Kidney (tissue), 22 donors: ENCODE measurements at places on chromosomes 7 and 10. TPM values are rescaled to one million over a fixed set of nuclear protein-coding genes. Genes with fewer than 3 reads are reported as not detected.

GRCh38 chr10:132184816-132185593 is 1.7 kb upstream of the DPYSL4 start:
- peaks cover 4% of the 10 kb centered on the region for H3K4me1 ChIP-seq
- H3K36me3 ChIP-seq, result no peaks in the 10 kb centered on the region
- H3K4me3 ChIP-seq, result no peak overlapping the region
- no peak overlapping the region for H3K27ac ChIP-seq
- H3K27me3 ChIP-seq, result peaks cover 2% of the 10 kb centered on the region

GRCh38 chr7:133735222-133735621 is 391.9 kb upstream of the LRGUK start:
- H3K27ac ChIP-seq, result no peak overlapping the region
- DNase-seq, result no peak
- no peaks in the 10 kb centered on the region for H3K4me1 ChIP-seq
- H3K36me3 ChIP-seq, result no peaks in the 10 kb centered on the region
- H3K27me3 ChIP-seq, result no peaks in the 10 kb centered on the region

GRCh38 chr7:80150611-80151273 is 16.1 kb downstream of the GNAI1 start:
- no peaks in the 10 kb centered on the region for H3K27me3 ChIP-seq
- H3K27ac ChIP-seq, result peak overlapping the region; percentile 2
- DNase-seq, result peak; percentile 81
- H3K4me3 ChIP-seq, result peak overlapping the region; percentile 25
- no peaks in the 10 kb centered on the region for H3K36me3 ChIP-seq
- peaks cover 1% of the 10 kb centered on the region for H3K4me1 ChIP-seq

Gene EGFR
- total RNA-seq, result 61.3 TPM

DNA sequence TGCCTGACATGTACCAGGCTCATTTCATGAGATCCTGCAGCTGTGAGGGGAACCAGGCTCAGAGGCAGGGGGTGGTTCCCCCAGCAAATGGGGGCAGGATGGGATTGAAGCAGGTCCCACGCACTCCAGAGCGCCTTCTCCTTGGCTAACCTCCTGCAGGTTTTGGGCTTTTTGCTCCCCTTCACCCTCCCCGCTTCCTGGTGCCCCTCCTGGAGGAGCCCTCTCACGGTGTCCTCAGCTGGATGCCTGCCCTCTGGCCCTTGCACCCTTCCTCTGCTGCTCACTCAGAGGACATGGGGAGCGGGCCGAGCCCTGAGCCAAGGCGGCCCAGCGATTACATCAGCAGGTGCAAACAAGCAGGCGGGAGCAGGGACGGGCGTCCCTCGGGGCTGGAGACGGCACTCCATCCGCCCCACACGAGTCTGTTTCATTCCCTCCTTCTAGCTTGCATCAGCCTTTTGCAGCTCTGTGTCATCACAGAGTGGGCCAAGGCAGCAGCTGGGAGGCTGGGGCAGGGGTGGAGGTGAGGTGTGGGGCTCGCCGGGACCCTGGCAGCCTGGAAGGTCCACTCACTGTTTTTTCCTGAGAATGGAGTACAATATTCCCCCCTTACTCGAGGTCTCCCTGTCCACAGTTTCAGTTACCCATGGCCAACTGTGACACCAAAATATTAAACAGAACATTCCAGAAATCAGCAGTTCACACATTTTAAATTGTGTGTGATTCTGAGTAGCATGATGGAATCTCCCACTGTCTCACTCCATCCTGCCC is 52.7 kb upstream of the SLC29A3 start:
- no peaks in the 10 kb centered on the region for H3K4me1 ChIP-seq
- DNase-seq, result peak; percentile 56
- H3K27me3 ChIP-seq, result no peaks in the 10 kb centered on the region
- H3K27ac ChIP-seq, result no peak overlapping the region
- H3K36me3 ChIP-seq, result no peaks in the 10 kb centered on the region

Gene AOC1
- total RNA-seq, result 170 TPM

- H3K27ac ChIP-seq, result no peak overlapping the region
- no peaks in the 10 kb centered on the region for H3K27me3 ChIP-seq
- H3K36me3 ChIP-seq, result no peaks in the 10 kb centered on the region
- H3K4me3 ChIP-seq, result no peak overlapping the region
- H3K4me1 ChIP-seq, result no peaks in the 10 kb centered on the region
Observed at GRCh38 chr10:36457751-36458150, 667.6 kb upstream of the ANKRD30A start.

GRCh38 chr7:25893436-25893835 is 258.6 kb upstream of the NFE2L3 start:
- H3K27me3 ChIP-seq, result no peaks in the 10 kb centered on the region
- H3K4me1 ChIP-seq, result no peaks in the 10 kb centered on the region
- DNase-seq, result no peak
- peak overlapping the region; percentile 79 for H3K4me3 ChIP-seq
- H3K27ac ChIP-seq, result no peak overlapping the region
- H3K36me3 ChIP-seq, result no peaks in the 10 kb centered on the region

DNA sequence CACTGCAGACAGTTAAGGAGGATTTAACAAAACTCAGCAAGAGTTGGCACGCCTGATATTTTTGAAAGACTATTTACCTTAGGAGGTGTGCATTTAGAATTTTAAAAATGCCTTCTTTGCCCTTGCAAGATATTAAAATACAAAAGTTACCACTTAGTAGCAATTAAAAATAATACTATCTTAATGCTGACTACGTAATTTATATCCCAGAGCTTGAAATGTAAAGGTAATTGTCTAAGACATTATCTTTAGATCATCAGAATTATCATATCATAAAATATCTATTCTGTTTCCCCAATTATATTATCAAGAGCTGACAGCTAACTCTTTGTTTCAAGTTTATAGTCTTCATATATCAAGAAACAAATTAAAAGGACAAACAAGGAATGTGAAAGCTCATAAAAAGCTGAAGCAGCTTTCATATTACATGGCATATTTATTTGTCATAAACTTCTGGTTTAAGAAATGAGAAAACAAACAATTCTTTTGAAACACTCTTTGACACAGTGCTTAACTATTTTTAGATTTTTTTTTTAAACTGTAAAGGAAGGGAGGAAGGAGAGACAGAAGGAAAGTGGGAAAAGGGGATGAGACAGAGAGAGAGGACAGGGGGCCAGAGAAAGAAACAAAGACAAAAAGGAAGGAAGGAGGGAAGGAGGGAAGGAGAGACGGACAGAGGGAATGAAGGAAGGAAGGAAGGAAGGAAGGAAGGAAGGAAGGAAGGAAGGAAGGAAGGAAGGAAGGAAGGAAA is 73.5 kb downstream of the RTKN2 start:
- no peaks in the 10 kb centered on the region for H3K4me1 ChIP-seq
- H3K4me3 ChIP-seq, result no peak overlapping the region
- H3K36me3 ChIP-seq, result no peaks in the 10 kb centered on the region
- no peaks in the 10 kb centered on the region for H3K27me3 ChIP-seq
- no peak overlapping the region for H3K27ac ChIP-seq
- no peak for DNase-seq

Gene AFAP1L2
- total RNA-seq, result 24.0 TPM

- H3K4me1 ChIP-seq, result no peaks in the 10 kb centered on the region
- H3K4me3 ChIP-seq, result no peak overlapping the region
- no peaks in the 10 kb centered on the region for H3K27me3 ChIP-seq
- no peak overlapping the region for H3K27ac ChIP-seq
- no peaks in the 10 kb centered on the region for H3K36me3 ChIP-seq
Observed at GRCh38 chr10:69092959-69093850, 5.3 kb downstream of the SRGN start.

DNA sequence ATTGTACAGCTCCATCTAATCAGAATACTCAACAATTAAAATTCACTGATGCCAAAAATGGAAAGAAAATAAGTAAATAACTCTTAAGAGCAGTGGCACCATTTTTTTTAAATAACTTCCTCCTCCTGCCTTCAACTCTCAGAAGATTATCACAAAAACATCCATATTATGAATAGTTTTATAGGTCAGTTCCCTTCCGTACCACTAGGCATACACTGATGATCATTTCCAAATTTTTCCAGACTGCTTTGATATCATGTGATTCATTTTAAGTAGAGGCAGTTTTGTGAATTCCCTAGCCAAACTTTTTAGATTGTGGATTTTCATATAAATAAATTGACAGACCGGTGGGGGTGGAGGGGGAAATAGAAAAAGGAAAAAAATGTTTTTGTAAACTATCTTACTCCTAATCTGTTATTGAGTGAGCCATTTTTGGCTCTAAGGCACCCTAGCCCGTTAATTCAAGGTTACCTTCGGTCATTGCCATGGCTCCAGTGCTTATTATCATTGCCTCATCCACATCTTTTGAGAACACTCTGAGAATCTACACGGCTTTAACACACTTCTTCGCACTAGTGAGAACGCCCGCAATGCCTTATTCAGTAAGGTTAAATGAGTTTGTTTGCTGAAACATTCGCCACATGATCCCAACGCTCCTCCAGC is 1.0 kb downstream of the FAM107B start:
- H3K4me3 ChIP-seq, result no peak overlapping the region
- H3K4me1 ChIP-seq, result no peaks in the 10 kb centered on the region
- no peak for DNase-seq
- no peak overlapping the region for H3K27ac ChIP-seq

- no peaks in the 10 kb centered on the region for H3K36me3 ChIP-seq
- no peak for DNase-seq
- H3K27ac ChIP-seq, result peak overlapping the region; percentile 59
- peak overlapping the region; percentile 44 for H3K4me3 ChIP-seq
- H3K4me1 ChIP-seq, result peaks cover 2% of the 10 kb centered on the region
Observed at GRCh38 chr10:110496553-110497437, 912 bp upstream of the DUSP5 start.

Gene HOXA13
- 0.44 TPM for total RNA-seq

DNA sequence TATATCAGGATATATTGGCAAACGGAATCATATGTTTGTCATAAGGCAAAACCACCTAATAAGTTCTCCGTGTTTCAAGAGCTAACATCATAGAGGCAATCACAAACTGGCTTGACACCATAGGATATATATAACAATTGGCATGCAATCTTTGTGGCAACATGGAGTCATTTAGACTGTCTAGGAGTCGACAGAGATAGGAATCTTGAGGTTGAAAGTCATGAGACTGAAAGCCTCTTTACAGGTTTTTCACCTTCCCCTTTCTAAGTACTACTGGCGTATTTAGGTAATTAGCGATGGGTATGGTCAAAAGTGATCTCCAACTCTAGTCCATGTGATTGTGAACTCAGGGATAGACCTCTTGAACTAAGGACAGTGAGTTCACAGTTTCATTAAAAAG is 63.7 kb downstream of the THSD7A start:
- no peak overlapping the region for H3K4me3 ChIP-seq
- H3K27ac ChIP-seq, result no peak overlapping the region
- no peak for DNase-seq

Gene SKAP2
- total RNA-seq, result 75.8 TPM

- no peak overlapping the region for H3K27ac ChIP-seq
- H3K27me3 ChIP-seq, result no peaks in the 10 kb centered on the region
- no peaks in the 10 kb centered on the region for H3K36me3 ChIP-seq
- H3K4me3 ChIP-seq, result no peak overlapping the region
- H3K4me1 ChIP-seq, result no peaks in the 10 kb centered on the region
Observed at GRCh38 chr7:2022737-2023250, 210.0 kb downstream of the MAD1L1 start.

DNA sequence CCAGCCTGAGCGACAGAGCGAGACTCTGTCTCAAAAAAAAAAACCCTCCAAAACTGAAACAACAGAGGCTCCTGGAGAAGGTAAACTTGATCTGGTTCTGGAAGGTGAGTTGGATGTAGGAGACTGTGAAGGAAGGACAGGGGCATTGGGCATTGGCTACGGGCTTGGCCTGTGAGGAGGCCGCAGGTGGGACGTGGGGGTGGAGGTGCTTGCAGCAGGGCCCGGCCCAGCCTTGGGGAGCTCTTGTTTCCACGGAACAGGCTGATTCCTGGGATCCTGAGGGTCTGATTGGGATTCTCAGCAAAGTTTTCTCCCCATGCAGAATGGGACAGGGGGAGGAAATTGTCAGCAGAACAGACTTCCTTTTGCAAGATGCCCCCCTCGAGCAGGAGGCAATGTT is 30.6 kb downstream of the IL15RA start:
- peaks cover 19% of the 10 kb centered on the region for H3K4me1 ChIP-seq
- no peak overlapping the region for H3K4me3 ChIP-seq
- no peak for DNase-seq
- no peaks in the 10 kb centered on the region for H3K27me3 ChIP-seq

Gene ACBD7
- 0.50 TPM for total RNA-seq

DNA sequence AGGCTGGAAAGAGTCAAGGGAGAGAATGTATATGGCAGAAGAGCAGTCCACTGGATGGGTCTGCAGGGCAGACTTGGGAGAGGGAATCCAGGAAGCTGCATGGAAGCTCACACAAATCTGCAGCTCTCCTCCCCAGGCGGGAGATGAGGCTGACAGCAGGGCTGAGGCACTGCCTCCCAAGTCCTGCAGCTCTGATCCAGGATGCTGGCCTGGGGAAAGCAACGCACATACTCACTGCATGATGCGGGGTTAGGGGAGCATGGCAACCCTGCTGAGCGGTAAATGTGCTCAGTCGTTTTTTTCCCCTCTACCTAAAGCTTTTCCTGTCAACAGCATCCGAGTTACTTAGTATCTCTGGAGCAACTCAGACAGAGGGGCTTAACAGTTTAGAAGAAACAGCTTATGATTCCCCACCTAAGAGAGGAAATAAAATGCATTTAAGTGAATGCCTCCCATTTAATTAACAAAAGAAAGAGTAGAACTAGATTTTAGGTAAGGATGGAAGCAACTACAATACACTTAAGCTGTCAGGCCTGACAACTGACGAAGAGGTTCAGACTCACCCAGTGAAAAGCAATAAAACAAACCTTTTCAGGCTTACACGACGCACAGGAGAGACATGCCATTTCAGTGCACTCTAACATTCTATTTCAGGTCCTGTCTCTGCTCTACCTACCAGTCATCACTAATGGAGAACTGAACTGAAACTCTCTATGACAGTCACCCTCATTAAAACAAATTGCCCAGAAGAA is 37.0 kb downstream of the CHCHD3 start:
- no peaks in the 10 kb centered on the region for H3K4me1 ChIP-seq
- no peaks in the 10 kb centered on the region for H3K36me3 ChIP-seq
- DNase-seq, result no peak
- no peak overlapping the region for H3K27ac ChIP-seq

- H3K36me3 ChIP-seq, result no peaks in the 10 kb centered on the region
- H3K4me1 ChIP-seq, result peaks cover 5% of the 10 kb centered on the region
- no peaks in the 10 kb centered on the region for H3K27me3 ChIP-seq
- H3K27ac ChIP-seq, result no peak overlapping the region
- no peak overlapping the region for H3K4me3 ChIP-seq
Observed at GRCh38 chr10:113965683-113966082, 78.0 kb upstream of the ADRB1 start.

DNA sequence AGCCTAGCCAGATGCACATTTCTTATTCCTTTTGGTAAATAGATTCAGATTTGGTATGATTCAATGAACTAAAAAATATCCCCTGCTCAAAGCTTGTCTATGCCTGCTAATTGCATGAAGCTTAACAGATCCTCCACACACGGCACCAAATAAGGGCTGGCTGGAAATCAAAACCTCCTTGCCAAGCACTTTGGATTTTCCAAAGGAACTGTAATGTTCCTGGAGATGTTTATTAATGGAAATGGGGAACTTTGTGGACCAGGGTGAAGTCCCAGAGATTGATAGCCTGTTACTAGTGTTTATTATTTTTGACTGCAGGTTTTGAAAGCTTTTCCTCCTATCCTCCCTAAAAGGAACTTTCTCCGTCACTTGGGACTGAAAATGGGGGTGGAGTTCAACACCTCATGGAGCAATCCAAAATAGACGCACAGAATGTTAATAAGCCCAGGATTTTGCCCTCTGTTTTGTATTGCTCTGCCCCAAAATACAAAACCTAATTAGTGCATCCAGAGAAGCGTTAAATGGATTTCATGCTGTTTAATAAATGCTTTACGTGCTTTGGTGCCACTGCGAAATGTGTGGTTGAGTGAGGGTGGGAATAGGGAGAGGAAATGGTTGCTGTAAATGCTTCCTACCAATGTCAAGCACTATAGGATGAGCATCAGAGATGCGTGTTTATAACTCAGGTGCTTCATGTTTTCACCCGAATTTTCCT is 1027.7 kb downstream of the LRMDA start:
- DNase-seq, result no peak
- no peak overlapping the region for H3K4me3 ChIP-seq
- no peaks in the 10 kb centered on the region for H3K4me1 ChIP-seq

Gene TBX20
- total RNA-seq, result not detected
